Upper lobe of left lung (tissue), 6 donors: ENCODE measurements at places on chromosomes 5 and 9. TPM values are rescaled to one million over a fixed set of nuclear protein-coding genes. Genes with fewer than 3 reads are reported as not detected.

GABRG2 gene
- total RNA-seq: not detected

DNA sequence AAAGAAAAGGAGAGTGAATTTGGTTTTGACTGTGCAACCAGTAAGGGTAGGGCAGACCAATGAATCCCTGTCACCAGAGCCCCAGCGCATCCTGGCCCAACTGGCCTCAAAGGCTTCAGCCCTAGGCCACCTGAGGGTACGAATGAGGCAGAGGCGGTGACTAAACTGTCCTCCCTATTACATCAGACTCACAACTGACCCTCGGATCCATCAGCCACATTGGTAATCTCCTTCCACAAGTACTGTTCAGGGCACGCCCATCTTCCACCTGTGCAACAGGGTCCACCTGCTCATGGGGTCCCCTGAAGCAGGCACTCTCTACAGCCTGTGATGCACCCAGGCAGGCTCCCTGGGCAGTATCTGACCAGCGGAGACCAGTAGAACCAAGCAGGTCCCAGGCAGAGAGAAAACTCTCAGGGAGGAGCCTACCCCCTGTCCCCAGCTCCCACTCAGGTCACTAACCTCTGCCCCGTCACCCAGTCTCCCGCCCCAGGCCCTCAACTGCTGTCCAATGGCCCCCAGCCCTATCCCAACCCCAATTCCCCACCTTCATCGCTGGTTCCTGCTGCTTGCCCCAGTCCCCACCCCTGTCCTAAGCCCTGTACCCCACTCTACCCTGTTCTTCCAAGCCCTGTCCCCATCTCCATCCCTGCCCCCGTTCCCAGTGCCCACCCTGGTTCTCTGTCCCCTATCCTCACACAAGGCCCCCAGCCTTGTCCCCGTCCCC is 904 bp downstream of the EDF1 start:
- H3K27ac ChIP-seq: peak overlapping the region; percentile 92
- no peak for DNase-seq
- H3K36me3 ChIP-seq: peaks cover 36% of the 10 kb centered on the region
- H3K27me3 ChIP-seq: no peaks in the 10 kb centered on the region

DNA sequence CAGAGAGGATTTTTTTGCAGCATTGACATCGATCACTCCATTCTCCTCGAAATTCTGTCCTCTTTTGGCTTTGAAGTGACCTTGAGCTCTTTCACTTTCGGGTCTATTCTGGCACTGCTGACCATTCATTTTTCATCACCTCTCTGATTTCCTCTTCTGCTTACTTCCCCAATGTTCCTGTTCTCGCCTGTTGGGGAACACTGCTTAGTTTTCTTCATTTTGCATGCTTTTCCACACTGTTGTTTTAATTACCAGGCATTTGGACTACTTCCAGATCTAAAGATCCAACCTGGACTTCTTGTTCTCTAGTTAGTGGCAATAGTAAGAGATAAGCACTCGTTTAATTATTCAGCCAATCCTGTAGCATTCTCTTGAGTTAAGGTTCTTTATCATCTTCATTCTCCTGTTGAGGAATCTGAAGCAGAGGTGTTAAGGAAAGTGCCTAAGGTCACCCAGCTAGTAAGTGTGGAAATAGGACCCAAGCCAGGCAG is 53.4 kb downstream of the MAN2A1 start:
- DNase-seq: no peak
- H3K27ac ChIP-seq: peak overlapping the region; percentile 51
- no peaks in the 10 kb centered on the region for H3K36me3 ChIP-seq
- H3K27me3 ChIP-seq: no peaks in the 10 kb centered on the region

GRCh38 chr9:130245474-130245873 is 20.1 kb upstream of the HMCN2 start:
- H3K36me3 ChIP-seq: no peaks in the 10 kb centered on the region
- DNase-seq: no peak
- H3K4me3 ChIP-seq: no peak overlapping the region
- peaks cover 11% of the 10 kb centered on the region for H3K4me1 ChIP-seq
- H3K27ac ChIP-seq: no peak overlapping the region

- no peak overlapping the region for H3K4me3 ChIP-seq
- peaks cover 24% of the 10 kb centered on the region for H3K4me1 ChIP-seq
- no peaks in the 10 kb centered on the region for H3K36me3 ChIP-seq
- H3K27me3 ChIP-seq: no peaks in the 10 kb centered on the region
These were observed 3.8 kb downstream of the FAM219A start for GRCh38 chr9:34454571-34455065.
